ENCODE measurements at places on chromosomes 16 and 17.

DNA sequence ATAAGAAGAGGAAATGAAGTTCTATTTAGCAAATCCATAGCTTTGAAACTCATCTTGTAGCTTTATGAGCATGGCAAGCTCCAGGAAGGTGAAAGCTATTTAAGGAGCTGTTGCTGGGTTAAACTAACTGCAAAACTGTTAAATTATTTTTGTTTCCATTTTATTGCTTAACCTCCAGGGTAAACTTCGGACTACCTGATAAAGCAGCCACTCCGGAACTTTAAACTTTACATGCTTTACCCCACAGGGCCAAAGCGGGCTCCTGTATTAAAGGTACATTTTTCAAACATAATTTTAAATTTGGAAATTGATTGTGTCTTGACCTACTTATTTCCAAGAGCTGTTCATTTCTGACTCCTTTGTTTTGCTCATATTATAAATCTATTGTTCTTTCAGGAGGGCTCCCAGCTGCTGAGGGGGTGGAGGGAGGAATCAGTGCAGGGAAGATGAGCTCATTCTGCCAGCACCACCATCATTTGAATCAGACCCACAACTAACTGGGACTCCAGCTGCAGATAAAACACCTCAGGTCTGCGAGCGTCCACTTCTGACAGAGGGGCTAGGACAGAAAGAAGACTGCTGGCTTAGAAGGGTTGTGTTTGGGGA is 157.9 kb downstream of the IRX3 start:
- DNase-seq: no peak

- DNase-seq: no peak
These were observed 5.9 kb upstream of the METRNL start for GRCh38 chr17:83073389-83074063.

DNA sequence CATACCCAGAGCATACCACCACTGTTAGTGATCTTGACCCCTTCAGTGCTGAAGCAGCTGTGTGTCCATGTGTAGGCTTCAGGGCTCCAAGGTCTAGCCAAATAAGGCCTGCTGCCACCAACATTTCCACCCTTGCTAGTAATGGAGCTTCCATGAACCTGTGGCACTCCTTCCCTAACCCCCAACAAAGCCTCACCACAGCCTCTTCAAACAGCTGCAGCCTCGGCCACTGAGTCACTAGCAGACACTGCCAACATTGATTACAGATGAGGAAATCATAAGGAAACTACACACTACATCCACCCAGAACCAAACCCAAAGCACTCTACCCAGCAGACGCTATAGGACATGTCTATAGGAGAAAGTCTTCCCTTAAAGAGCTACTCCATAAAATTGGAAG is 610.7 kb downstream of the KCNJ2 start:
- no peak for DNase-seq

- DNase-seq: no peak
These were observed 19.9 kb upstream of the ATP2C2 start for GRCh38 chr16:84348386-84348888.

DNA sequence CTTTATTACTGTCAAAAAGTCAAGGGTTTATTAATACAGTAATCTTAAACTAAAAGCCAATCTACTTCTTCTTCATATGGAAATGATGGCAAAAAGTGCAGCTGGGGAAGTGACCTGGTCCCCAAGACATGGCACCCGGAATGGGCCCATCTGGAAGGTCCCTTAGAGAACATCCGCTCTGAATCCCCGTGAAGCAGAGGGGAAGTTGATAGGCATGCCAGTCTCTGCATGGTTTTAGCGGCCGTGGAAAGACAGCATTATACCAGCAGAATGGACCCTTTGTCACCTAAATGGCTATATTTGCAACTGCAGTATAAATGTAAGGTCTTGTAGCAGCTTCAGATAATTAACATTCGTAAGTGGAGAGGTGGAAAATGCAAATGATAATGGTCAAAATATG is 32.4 kb downstream of the COTL1 start:
- no peak for DNase-seq

- DNase-seq: no peak
These were observed 696.9 kb downstream of the WWOX start for GRCh38 chr16:78796221-78796866.

DNA sequence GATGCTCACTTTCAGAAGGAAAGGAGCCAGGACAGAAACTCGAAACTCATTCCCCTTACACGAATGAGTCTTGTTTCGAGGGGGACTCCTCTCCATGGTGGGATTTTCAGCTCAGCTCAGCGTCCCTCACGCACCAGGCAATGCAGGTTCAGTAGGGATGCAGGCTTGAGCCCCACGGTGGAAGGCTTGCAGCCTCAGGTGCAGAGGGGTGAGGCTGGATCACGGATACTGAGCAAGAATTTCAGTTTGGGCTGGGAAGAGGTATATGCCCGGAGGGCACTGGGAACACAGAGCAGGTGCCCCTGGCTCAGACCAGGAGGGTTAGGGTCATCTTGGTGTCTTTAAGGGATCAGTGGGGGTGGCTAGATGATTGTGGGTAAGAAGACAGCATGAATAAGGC is 344.9 kb upstream of the TNRC6C start:
- no peak for DNase-seq
